Epithelial cell of prostate (primary cell): ENCODE measurements at places on chromosomes 3 and 15.

GRCh38 chr3:67067251-67067650 is 69.1 kb downstream of the KBTBD8 start:
- DNase-seq = no peak

DNA sequence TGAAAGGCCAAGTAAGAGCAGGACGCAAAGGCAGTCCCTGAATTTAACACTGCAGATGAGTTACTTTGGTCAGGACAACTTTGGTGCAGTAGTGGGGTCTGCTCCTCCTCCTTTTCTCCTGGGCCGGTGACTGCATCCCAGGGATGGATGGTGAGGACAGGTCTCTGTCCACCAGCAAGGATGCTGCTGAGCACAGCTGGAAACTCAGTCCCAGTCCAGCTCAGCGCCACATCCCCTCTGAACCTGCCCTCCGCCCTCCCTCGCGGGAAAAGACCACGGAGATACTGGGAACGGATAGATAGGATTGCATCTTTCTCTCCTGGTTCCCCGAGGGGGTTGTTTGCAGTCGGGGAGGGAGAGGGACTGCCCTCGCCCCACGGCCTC is 13.8 kb downstream of the GRAMD2A start:
- no peak for DNase-seq

GRCh38 chr3:11072631-11073030 is 80.1 kb downstream of the SLC6A1 start:
- DNase-seq = no peak

DNA sequence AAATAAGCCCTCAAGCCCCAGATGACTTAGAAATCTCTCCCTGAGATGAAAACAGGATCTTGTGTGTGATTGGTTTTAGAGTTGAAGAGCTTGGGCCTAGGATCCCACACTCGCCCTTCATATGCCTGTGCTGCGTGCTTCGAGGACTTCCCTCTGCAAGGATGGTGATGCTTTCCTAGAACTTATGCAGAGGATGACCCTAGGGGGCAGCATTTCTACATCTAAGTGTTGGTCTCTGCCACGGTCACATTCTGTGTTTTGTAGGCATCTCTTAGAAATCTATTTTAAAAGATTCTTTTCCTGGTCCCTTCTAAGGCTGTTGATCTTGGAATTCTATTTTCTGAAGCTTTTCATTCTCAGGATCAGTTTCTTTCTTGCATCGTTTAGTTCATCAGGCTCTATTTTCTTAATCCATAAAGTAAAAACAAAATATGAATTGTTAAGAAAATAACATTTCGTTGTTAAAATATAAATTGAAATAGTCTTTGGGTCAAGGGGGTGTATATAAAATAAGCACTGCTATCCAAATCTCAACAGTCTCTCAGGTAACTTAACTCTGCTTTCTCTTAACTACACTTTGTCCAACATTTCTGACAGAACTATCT is 45.7 kb downstream of the WDR76 start:
- DNase-seq = no peak

- DNase-seq = no peak
Measured at GRCh38 chr3:139473155-139473771, 3.1 kb downstream of the RBP2 start.

DNA sequence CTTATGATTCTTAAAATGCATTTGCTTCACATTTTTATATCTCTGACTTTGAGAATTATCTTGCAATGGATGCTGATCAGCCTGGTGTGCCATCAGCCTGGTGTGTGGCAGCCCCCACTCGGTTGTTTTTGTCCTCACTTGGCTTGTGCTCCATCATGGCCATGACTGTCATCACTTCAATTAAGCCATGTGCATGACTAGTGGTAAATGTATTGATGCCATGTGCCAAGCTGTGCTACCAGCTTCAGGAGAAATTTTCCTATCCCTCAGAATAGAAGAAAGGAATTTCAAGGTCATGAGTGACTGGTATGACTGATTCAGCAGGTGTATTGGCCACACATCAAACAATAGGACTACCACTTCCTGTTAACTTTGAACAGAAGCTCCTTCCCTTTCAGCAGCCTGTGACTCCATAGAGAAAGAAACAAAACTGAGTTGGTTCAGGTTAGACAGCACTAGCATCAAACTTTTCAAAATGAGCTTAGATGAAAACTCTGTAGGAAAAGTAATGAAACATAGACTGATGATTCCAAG is 251.7 kb downstream of the GRM7 start:
- DNase-seq = no peak

- DNase-seq = no peak
Measured at GRCh38 chr3:146160964-146161662, at the start of gene PLOD2. PLOD2 (minus strand) TSS chr3:146161184; CDS start chr3:146160989, 195 bp downstream.

DNA sequence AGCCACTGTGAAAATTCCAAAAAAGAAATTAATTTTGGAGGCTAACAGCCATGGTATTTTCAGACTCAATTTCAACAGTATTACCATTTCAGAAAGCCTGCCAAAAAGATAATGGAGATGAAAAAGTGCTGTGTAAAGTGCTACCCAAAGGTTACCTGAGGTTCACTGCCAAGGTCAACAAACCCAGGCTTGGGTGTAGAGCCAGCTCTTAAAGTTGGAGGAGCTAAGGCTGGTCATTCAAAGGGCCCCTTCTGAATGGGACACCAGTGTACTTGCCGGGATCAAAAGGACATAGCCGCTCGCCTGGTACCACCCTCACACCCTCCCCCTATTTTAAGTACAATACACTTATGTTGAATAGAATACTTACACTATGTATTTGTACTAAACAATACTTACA is 64.5 kb downstream of the ETV5 start:
- no peak for DNase-seq

DNA sequence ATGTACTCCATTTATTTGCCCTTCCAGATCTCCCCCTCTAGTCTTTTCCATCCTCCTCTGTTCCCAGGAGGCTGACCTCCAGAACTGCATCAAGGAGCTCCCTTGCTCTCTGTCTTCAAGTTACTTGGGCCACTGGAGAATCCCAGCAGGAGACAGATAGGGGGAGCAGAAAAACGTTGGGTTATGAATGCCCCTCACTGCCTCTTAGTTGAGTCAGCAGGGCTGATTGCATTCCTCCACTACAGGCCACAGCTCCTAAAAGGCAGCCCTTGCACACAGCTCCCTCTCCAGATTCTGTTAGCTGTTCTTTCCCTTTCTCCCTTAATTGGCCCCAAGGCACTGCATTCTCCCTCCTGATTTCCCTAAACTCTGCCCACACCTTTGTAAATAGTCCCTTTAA is 12.4 kb upstream of the CEP152 start:
- no peak for DNase-seq

- no peak for DNase-seq
Measured at GRCh38 chr3:31945738-31946052, 35.4 kb downstream of the OSBPL10 start.

DNA sequence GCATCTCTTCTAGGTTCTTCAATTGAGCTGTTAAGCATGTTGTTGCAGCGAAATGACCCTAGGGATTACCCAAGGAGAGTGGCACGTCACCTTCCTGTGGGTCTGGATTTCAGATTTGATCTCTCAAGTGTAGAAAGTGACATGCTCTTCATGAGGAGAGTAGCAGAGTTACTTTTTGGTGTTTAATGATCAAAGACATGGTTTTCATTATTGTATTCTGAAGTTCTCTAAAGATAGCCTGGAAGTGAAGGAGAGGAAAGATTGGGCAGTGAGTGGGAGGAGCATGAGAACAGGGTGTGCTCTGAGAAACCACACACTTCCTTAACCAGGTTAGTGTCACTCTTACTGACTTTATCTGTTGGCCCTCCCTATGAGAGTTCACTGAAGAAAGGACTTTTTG is 153.6 kb downstream of the AKAP13 start:
- no peak for DNase-seq

DNA sequence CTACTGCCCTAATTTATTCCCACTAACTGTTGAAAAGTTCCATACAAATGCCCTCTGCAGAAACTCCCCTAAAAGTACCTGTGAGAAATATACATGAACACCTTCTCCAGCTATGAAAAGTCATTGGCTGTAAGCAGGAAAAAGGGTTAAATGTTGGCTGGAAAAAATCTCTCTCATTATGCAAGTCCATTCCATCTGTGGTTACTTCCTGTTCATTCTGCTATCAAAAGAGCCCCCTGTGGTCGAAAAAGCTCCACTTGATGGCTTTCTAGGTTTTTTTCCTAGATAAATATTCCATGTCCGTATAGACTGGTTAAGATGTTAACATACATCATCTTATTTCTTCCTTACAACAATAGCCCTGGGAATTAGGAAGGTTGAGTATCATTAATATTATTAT is 56.2 kb upstream of the AKAP13 start:
- DNase-seq = no peak

DNA sequence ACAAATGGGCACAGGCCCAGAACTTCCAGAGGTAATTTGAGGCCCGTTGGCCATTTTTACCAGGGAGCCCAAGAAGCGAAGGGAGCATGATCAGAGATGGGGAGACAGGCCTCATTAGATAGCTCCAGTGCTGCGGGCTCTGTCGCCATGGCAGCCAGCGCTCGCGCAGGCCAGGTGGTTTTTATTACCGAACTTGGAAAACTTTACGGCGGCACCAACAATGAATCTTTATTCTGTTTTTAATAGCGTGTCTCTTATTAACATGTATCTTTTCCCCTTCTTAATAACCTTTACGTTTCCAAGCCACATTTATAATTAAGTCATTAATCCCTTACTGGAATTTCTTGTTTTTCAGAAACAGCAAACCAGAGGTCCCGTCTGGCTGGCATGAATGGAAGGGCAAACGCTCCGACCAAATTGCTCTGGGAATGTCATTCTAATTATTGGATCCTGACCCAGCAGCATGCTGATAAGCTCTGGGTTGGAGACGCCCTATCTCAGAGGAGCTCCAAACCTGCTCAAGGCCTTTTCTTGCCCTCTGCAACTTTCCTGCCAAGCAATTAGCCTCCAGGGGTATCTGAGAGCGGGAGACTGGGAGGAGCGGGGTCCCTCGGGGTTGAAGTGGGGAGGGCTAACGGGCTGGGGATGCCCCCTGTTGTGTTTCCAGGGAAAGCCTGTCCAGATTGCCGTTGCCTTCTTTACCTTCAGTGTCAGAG is 256.4 kb downstream of the TLE3 start:
- no peak for DNase-seq

DNA sequence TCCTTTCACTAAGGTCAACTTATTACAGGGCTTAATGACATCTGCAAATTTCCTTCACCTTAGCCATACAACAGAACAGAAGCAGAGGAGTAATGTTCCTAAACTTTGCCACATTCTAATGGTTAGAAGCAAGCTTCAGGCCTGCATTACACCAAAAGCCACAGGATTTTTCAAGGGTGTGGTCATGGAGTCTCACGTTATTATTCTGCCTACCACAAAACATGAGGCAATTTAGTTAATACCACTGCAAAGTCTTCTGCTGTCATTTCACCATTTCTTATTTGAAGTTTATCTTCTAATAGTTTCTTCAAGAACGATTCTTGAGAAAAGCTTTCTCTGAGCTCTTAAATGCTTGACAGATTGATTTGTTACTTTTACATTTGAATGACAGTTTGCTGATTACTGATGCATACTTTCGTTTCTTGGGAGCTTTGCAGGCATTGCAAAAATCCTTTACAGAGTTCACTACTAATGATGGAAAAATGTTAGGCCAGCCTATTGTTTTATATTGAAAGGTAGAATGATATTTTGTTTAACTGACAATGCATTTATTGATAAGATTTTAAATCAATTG is 1257.1 kb downstream of the NSUN3 start:
- no peak for DNase-seq

DNA sequence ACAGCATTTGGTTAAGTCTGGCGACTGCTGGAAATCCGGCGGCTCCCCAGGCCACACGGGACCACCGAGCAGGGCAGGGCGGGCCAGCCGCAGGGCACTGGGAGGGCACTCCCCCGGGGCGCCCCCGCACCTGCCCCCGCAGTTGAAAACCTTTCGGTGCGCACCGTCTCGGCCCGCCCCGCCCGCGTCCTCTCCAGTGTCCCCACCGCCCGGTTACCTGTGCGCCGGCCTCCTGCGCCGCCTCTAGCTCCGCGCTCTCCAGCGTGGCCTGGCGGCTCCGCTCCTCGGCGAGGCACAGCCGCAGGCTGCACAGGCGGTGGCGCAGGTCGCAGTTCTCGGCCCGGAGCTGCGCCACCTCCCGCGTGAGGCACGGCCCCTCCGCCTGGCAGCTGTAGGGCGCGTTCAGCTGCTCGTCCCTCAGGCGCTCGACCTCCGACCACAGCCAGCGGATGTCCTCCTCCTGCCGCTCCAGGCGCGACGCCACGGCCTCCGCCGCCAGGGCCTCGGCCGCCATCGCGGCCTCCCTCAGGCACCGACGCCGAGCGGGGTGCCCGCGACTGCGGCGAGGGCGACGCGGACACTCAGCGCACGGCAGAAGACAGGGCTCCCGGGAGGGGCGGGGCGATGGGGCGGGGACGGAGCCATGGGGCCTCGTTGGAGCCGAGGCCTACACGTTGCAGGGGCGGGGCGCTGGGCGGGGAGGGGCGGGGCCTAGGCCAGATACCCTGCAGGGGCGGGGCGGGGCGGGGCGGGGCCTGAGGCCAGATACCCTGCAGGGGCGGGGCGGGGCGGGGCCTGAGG is at the start of gene TARS3:
TSS of gene TARS3 (minus strand) at position 600 of the 801 bp plus-strand sequence. CDS start at position 514, 86 bp downstream.
- DNase-seq = peak; percentile 44

- no peak for DNase-seq
Measured at GRCh38 chr15:51267051-51267702, 71.2 kb downstream of the CYP19A1 start.

DNA sequence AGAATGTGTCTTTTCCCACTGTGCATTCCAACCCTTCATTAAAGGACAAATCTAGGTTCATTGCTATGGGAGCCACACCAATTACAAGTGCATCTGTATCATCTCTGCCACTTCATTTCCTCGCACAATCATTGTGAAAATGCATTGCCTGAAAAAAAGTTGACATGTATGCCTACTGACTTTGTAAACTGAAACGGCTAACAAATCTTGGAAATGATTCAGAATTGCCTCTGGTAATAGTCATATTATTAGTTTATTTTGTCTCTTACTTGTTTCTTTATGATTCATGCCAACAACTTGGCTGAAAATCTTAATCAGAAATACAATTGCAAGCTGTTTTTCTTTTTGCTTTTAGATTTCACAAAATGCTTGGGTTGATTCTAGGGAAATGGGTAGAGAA is 497.1 kb downstream of the ZIC1 start:
- DNase-seq = no peak

- DNase-seq = no peak
Measured at GRCh38 chr3:173138026-173138425, 3.0 kb downstream of the SPATA16 start.

GRCh38 chr3:160587105-160587504 is 21.7 kb upstream of the KPNA4 start:
- DNase-seq = no peak
